ENCODE measurements at places on chromosomes 12 and 14.
A peak's percentile ranks its signal among the peaks of the same experiment; 100 is the strongest.

DNA sequence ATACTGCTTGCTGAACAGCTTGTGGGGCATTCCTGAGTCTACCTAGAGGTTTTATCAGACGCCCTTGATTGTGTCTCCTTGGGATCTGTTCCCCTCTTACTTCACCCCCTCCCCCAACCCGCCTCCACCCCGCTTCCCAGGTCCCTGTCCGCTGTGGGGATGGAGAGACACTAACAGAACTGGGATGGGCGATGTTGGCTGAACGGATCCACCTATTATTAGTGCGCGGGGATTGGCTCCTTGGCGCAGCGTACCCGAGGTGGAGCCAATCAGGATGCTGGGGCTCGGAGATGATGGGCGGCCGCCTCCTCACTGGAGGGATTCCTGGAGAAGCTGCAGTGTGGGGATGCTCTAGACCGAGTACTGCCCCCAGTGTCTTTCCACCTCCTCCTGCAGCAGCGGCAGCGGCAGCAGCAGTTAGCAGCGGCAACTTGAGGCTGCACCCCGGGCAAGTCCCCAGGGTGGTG is at the start of gene SYT1:
Gene SYT1, plus strand, starts transcription at position 372 of the 467 bp plus-strand sequence.
- DNase-seq: peak; percentile 47

DNA sequence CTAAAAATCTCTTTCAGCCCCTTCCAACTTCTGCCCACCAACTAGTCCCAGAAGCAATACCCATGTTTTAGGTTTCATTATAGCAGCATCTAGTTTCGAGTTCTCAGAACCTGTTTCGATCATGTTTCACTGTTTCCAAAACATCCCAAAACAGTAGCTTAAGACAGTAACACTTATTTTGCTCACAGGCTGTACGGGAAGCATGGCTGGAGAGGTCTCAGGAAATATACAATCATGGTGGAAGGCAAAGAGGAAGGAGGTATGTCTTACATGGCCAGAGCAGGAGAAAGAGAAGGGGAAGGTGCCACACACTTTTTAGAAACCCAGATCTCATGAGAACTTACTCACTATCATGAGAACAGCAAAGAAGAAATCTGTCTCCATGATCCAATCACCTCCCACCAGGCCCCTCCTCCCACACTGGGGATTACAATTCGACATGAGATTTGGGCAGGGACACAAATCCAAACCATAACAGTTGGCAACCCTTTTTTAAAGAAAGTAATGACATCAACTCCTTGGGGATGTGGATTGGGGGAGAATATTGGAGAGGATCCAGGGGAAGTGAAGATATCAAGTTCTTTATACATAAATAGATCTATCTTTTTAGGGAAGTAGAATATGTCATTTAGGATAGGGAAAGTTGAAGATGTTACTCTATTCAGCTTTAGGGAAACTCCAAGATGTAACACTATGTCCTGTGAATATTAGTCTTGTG is 269.9 kb upstream of the PLEKHG7 start:
- no peak for DNase-seq

GRCh38 chr14:46769292-46769691 is 117.7 kb upstream of the RPL10L start:
- DNase-seq: no peak

DNA sequence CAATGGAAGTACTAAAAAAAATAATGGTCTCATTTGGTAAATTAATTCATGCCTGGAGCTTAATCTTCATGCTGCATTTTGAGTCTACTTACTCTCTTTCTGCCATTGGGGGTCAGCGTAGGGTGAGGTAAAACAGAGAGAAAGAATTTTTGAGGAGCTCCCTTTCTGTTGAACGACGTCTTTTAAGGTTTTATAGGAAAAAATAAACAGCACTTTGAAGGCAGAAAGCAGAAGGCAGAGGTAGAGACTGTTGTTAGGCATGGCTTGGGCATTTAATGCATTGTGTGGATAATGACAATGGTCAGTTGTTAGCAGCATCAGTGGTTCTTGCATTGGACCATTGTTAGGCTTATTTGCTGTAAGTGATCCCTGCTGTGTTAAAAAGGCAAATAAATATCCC is 557.2 kb upstream of the STXBP6 start:
- no peak for DNase-seq

GRCh38 chr12:107760207-107760808 is 629 bp downstream of the PRDM4 start:
- peak; percentile 6 for DNase-seq

GRCh38 chr14:105034315-105035039 is 13.6 kb upstream of the CDCA4 start:
- DNase-seq: no peak

DNA sequence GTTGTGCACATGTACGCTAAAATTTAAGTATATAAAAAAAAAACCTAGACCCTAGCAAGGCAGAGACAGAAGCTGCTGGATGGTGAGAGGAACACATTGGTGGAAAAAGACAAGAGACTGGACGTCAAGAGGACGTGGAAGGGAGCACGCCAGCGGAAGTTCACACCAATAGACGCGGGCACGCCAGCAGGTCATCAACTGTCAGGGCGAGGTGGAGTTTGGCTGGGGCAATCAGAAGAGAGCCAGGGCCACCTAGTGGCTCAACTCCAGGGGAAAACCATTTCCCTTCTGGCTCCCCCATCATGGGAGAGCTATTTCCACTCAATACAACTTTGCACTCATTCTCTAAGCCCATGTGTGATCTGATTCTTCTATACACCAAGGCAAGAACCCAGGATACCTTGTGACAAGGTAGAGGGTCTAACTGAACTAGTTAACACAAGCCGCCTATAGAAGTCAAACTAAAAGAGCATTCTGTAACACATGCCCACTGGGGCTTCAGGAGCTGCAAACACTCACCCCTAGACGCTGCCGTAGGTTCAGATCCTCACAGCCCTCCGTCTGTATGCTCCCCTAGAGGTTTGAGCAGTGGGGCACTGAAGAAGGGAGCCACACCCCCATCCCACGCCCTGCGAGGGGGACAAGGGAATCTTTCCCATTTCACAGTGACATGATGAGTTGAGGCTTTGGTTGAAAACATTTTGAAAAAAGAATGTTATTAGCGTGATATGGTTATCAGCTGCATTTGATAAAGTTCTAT is 702.7 kb downstream of the TMTC2 start:
- no peak for DNase-seq

DNA sequence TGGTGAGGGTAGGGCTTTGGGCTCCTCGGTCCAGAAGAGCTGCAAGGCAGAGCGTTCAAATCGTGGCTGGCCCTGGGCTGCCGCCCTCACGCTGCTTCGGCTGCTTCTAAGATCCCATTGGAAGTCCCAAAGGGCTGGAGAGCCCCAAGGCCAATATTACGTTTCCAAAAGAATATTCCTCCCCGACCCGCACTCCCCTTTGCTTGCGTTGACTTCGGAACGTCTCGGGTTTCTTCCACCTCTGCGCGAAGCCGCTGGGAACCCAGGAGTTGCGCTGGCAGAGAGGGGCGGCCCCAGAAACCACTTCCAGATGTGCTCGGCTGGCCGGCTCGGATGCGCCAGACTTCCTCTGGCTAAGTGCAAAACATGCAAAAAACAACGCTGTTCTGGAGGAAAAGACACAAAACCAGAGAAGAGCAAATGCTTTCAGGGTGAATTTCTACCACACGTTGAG is at the start of gene GLT8D2:
Gene GLT8D2, minus strand, starts transcription at position 285 of the 454 bp plus-strand sequence. CDS start 30,539 bp downstream, outside the sequence.
- peak; percentile 85 for DNase-seq
